GM19239 (cell line): ENCODE measurements at places on chromosomes 16 and 17.

DNA sequence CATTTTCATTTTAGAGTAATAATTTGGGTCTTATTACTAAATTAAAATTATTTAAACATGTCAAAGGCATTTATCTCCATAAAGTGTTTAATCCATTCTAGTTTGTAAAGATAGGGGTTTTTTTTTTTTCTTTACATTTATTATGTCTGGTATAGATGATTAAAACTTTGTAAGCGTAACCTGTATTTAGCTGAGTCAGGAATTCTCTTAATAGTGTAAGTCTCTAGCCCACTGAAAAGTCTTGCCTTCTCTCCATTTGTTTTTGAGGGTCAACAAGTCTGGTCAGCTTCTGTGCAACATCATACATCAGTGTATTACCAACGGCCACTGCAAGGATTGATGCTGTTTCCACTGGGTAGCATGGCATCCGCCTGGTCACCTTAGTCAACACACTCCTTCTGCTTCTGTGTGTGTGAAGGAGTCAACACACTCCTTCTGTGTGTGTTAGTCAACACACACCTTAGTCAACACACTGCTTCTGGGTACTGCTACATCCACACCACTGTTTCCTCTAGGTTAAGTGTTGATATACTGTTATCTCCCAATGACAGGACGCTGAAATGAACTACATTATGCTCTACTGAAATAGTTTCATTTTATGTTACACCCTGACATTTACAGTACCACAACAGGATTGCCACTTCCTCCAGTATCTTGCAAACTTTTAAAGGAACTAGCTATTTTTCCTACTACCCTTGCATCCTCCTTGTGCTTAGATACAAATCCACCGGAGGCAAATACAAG lies 37.3 kb upstream of the VWA3A start:
- DNase-seq, result no peak

GRCh38 chr16:17457997-17458396 lies 12.8 kb downstream of the XYLT1 start:
- DNase-seq, result no peak

GRCh38 chr17:6596511-6596910 lies 40.2 kb upstream of the PITPNM3 start:
- no peak for DNase-seq

- DNase-seq, result no peak
Measured at GRCh38 chr17:21282231-21282630, 2.3 kb upstream of the MAP2K3 start.

GRCh38 chr17:7228920-7229319 lies 5.4 kb downstream of the DVL2 start:
- DNase-seq, result no peak
